ENCODE measurements at places on chromosomes 3 and 15. TPM values are rescaled to one million over a fixed set of nuclear protein-coding genes. Genes with fewer than 3 reads are reported as not detected.

CPNE9 gene
- not detected for total RNA-seq

GALK2 gene
- 47.6 TPM for total RNA-seq

SEC62 gene
- 38.1 TPM for total RNA-seq

TFRC gene
- total RNA-seq = 61.6 TPM

OXTR gene
- 0.25 TPM for total RNA-seq

FOXB1 gene
- not detected for total RNA-seq

RAD18 gene
- 35.4 TPM for total RNA-seq

DNA sequence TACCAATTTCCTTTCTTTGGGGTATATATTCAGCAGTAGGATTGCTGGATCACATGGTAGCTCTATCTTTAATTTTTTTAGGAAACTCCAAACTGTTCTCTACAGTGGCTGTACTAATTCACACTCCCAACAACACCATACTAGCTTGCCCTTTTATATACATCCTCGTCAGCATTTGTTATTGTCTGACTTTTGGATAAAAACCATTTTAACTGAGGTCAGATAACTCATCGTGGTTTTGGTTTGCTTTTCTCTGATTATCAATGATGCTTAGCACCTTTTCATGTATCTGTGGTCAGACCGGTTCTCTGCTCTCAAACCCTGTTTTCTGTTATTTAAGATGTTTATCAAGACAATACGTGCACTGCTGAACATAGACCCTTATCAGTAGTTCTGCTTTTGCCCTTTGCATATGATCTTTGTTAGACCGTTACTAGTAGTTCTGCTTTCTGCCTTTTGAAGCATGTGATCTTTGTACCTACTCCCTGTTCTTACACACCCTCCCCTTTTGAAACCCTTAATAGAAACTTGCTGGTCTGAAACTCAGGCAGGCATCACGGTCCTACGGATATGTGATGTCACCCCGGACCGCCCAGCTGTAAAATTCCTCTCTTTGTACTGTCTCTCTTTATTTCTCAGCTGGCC is 474.3 kb downstream of the RSL24D1 start:
- no peak for DNase-seq
- no peaks in the 10 kb centered on the region for H3K36me3 ChIP-seq
- no peaks in the 10 kb centered on the region for H3K4me1 ChIP-seq
- no peak overlapping the region for H3K4me3 ChIP-seq
- H3K27me3 ChIP-seq = no peaks in the 10 kb centered on the region
- H3K27ac ChIP-seq = no peak overlapping the region

- DNase-seq = no peak
- peaks cover 22% of the 10 kb centered on the region for H3K36me3 ChIP-seq
- no peaks in the 10 kb centered on the region for H3K4me1 ChIP-seq
- H3K4me3 ChIP-seq = no peak overlapping the region
Measured at GRCh38 chr3:47431225-47431624, 44.5 kb downstream of the SCAP start.

- no peak overlapping the region for H3K4me3 ChIP-seq
- H3K27ac ChIP-seq = no peak overlapping the region
- H3K4me1 ChIP-seq = no peaks in the 10 kb centered on the region
- DNase-seq = no peak
- H3K36me3 ChIP-seq = no peaks in the 10 kb centered on the region
Measured at GRCh38 chr3:126364731-126365301, 7.6 kb upstream of the KLF15 start.

- H3K4me3 ChIP-seq = no peak overlapping the region
- no peak for DNase-seq
- no peaks in the 10 kb centered on the region for H3K27me3 ChIP-seq
Measured at GRCh38 chr3:42067326-42067725, 23.8 kb upstream of the TRAK1 start.

GRCh38 chr3:9949626-9950025 is 2.6 kb downstream of the PRRT3 start:
- H3K36me3 ChIP-seq = no peaks in the 10 kb centered on the region
- H3K27ac ChIP-seq = no peak overlapping the region
- no peaks in the 10 kb centered on the region for H3K27me3 ChIP-seq

DNA sequence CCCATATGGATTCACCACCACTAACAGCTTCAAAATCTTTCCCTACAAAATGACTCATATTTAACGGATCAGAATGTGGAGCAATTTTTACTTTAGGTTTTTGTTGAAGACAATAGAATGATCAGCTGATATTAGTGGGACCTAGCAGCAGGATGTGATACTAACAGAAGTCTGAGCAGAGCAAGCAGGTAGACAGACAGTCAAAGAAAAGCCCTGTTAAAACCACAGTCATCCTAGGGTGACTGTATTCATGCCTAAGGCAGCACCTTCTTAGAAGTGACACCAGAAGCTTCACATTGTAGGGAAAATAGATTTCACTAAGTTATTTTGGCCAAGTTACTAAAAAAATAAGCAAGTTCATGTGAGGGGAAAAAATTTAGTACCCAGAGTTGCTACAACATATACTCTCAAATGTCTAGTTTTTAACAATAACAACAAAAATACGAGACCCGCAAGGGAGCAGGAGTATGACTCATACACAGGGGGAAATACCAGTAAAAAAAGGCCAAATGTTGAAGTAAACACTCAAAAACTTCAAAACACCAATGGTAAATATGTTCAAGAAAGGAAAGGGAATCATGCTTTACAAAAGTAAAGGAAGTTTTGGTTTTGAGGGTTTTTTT is 590.9 kb downstream of the EPHA3 start:
- no peaks in the 10 kb centered on the region for H3K36me3 ChIP-seq
- H3K4me1 ChIP-seq = no peaks in the 10 kb centered on the region
- H3K27ac ChIP-seq = no peak overlapping the region
- no peak for DNase-seq
- H3K4me3 ChIP-seq = no peak overlapping the region

DNA sequence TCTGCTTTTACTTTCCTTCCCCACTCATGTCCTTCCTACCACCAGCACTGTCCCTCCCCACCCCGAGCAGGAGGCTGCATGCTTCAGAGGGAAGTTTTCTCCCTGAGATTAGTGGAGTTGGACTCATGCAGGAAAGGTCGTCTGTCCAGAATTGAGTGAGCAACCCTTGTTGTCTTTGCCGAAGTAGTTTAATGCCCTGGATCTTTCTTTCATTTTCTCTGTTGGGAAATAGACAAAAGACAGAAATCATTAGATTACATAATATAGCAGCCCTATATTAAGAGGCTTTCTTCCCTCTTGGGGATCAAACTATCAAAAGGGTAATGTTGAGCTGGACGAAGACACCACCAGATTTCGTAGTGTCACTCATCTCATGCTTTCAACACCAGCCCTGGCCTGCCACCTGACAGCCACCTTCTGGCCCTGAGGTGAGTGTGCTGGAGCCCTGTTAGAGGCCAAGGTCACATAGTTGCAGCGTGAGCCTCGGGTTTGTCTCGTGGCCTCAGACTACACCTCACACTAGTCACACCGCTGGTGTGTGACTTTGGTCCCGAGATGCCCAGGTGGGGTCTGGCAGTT is 231.0 kb downstream of the ITPR1 start:
- H3K36me3 ChIP-seq = no peaks in the 10 kb centered on the region
- no peak overlapping the region for H3K4me3 ChIP-seq
- H3K27ac ChIP-seq = no peak overlapping the region
- peaks cover 26% of the 10 kb centered on the region for H3K4me1 ChIP-seq
- DNase-seq = no peak
- H3K27me3 ChIP-seq = no peaks in the 10 kb centered on the region

GRCh38 chr15:20356444-20356910 is 185.1 kb downstream of the GOLGA6L6 start:
- no peaks in the 10 kb centered on the region for H3K27me3 ChIP-seq
- H3K27ac ChIP-seq = no peak overlapping the region
- no peaks in the 10 kb centered on the region for H3K36me3 ChIP-seq
- no peak overlapping the region for H3K4me3 ChIP-seq
- no peaks in the 10 kb centered on the region for H3K4me1 ChIP-seq

DNA sequence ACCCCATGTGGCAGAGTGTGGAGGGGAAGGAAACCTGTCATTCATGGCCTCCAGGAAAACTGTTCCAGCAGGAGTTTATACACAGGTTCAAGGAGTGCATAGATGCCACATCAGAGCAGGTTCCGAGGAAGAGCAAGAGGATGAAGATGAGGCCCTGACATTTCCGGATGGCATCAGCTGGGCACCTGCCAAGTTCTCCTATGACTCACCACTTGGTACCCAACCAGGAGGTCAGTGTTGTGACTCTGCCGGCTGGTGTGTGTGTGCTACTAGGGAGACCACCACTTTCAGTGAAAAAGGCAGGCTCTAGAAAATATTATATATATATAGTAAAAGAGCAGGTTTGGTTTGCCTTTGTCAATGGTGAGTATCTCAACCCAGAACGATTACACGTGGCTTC is 69.3 kb downstream of the NTRK3 start:
- H3K27me3 ChIP-seq = no peaks in the 10 kb centered on the region
- no peak for DNase-seq
- no peaks in the 10 kb centered on the region for H3K36me3 ChIP-seq
- H3K4me1 ChIP-seq = no peaks in the 10 kb centered on the region
- no peak overlapping the region for H3K27ac ChIP-seq

- no peaks in the 10 kb centered on the region for H3K4me1 ChIP-seq
- no peaks in the 10 kb centered on the region for H3K36me3 ChIP-seq
- H3K27me3 ChIP-seq = no peaks in the 10 kb centered on the region
- no peak for DNase-seq
Measured at GRCh38 chr3:115715241-115715745, 92.0 kb downstream of the GAP43 start.

DNA sequence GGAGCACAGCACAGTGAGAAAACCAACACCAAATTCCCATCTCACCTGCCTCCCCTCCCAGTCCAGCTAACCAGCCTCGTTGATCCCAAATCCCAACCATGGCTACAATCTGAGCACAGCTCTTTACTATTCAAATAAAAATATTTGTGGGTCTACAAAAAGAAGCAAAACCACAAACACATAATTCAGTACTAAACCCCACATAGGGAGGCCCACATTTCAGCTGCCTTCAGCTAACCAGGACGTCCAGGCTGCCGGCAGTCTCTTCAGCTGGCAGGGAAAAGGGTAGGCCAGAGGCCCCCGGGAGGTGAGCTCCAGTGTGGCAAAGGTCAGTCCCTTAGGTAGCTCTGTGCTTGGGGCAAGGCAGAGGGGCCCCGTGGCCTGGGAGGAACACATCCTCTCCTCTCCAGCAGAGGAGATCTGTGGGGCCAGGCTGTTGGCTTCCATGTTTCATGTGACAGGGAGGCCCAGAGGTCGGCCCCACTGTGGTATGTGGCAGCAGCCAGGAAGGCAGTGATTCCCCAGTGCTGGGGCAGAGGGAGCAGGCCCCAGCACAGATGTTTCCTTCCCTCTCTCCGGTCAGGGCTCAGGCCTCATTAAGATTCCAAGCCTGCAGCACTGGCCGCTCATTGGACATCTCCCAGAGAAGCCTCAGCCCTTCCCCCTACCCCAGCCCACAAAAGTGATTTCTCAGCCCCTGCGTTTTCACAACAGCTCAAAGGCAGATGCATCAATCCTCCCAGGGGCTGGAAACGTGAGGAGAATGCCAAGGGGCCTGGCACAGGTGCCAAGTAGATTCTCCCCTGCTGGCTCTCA is 381.4 kb downstream of the NTRK3 start:
- no peak for DNase-seq
- no peaks in the 10 kb centered on the region for H3K36me3 ChIP-seq
- no peak overlapping the region for H3K27ac ChIP-seq
- H3K4me3 ChIP-seq = no peak overlapping the region
